ENCODE measurements at places on chromosomes 16 and 17.
A peak's percentile ranks its signal among the peaks of the same experiment; 100 is the strongest.

DNA sequence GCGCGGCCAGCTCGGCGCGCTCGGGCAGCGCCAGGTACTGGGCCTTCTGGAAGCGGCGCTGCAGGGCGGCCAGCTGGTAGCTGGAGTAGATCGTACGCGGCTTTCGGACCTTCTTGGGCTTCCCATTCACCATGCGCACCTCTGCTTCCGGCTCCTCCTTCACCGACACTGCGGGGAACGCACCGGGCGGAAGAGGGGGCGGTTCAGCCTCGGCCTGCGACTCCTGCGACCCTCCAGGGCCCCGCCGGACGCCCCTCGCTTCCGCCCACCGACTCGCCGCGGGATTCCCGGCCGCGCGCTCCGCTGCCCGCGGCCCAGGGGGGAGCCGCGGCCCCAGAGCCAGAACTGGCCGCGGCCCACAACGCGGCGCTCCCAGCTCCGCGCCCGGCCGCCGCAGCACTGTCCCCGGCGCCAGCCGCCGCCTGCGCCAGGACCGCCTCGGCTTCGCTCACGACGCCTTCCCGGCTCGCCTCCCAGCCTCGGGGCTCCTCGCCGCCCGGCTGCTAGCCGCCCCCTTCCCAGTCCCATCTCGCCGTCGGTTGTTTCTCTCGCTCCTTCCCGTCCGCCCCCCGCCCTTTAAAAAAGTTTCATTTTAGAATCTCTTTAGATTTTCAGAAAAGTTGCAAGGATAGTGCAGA is 1.5 kb downstream of the DLX3 start:
- peak; percentile 40 for DNase-seq
- H3K4me1 ChIP-seq = peaks cover 13% of the 10 kb centered on the region

GRCh38 chr17:41539071-41539492 is 11.0 kb upstream of the KRT19 start:
- H3K27me3 ChIP-seq = peaks cover 6% of the 10 kb centered on the region
- no peaks in the 10 kb centered on the region for H3K4me1 ChIP-seq
- H3K4me3 ChIP-seq = no peak overlapping the region
- H3K27ac ChIP-seq = no peak overlapping the region

GRCh38 chr17:76544546-76545365 is 4.9 kb downstream of the PRCD start:
- no peaks in the 10 kb centered on the region for H3K36me3 ChIP-seq
- DNase-seq = no peak
- H3K4me3 ChIP-seq = peak overlapping the region; percentile 65
- peaks cover 8% of the 10 kb centered on the region for H3K27me3 ChIP-seq
- no peak overlapping the region for H3K27ac ChIP-seq

DNA sequence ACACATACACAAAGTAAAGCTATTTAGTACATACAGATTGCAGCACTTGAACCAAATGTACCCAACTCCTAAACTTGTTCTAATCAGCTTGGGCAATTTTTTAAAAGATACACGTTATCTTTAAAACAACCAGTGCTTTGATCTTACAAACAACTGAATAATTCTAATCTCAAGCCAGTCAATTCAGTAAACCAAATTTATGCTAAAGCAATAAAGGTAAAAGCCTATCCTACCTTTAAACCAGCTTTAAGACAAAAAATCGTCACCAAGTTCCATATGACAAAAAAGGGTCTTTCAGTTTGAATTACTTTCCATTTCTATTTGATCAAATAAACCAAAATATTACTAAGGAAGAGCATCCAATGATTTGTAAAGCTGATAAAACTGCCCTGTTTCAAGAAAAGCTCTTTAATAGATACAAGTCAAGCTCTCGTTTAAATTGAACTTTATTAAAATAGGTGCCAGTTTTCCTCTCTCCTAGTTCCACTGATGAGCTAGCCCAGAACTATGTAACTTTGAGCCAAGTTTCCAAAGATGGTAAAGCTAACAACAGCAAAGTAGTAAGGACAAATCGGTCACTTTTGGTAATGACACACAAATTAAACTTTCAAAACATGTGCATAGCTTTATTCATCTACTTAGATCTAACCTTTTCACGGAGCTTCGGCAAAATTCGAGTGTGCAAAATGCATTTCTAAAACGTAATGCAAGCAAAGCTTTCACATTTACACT is 10.2 kb downstream of the CRYBA1 start:
- peaks cover 1% of the 10 kb centered on the region for H3K27me3 ChIP-seq
- peak overlapping the region; percentile 1 for H3K27ac ChIP-seq
- no peak overlapping the region for H3K4me3 ChIP-seq
- H3K36me3 ChIP-seq = no peaks in the 10 kb centered on the region

DNA sequence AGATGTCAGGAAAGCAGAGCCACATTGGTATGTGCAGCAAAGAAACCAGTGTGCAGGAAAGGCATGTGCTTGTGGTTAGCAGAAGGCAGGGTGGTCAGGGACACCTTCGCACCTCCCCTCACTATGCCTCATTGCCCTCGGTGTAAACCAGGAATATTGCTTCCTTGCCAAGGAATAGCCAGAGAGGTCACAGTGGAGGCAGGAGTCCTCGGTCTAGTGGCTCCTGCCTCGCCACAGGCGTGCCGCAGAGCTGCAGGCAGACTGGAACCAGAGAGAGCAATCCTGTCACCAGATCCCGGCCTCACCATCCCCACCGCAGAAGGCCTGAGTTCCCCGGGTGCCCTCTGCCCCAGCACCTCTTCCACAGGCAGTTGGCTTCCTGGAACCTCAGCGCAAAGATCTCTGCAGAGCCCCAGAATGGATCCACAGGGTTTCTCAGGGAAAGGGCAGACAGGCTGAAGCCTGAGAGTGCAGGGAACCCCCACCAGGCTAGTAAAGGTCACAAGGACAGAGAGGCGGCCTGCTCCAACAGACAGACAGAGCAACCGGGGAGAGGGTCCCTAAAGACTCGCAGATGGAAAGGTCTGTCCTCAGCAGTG is 21.6 kb downstream of the CCDC182 start:
- peaks cover 3% of the 10 kb centered on the region for H3K36me3 ChIP-seq
- H3K4me1 ChIP-seq = peaks cover 12% of the 10 kb centered on the region
- no peak overlapping the region for H3K4me3 ChIP-seq

DNA sequence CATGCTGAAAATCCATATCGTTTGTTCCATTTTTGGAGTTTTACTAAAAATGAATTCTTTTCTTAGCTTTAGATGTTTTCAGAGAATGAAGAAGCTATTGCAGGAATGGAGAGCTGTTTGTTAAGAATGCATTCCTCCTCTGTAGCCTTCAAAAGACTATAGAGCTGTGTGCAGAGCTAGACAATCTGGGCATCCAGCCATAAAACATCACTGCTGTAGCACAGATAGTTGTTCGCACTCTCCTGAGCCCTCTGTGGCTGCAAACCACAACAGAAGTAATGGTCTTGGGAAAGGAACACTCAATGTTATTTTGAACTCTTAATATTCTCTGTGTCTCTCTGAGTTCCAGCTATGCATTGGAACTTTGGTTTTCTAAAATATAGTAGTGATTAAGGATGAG is 4.9 kb downstream of the TNRC6C start:
- no peak for DNase-seq
- no peak overlapping the region for H3K4me3 ChIP-seq
- no peaks in the 10 kb centered on the region for H3K36me3 ChIP-seq
- peaks cover 11% of the 10 kb centered on the region for H3K27me3 ChIP-seq
- peaks cover 10% of the 10 kb centered on the region for H3K4me1 ChIP-seq
- no peak overlapping the region for H3K27ac ChIP-seq

Data from endothelial cell (in vitro differentiated cells).